Gastroesophageal sphincter (tissue), 4 donors: ENCODE measurements at places on chromosomes 1 and 21. TPM values are rescaled to one million over a fixed set of nuclear protein-coding genes. Genes with fewer than 3 reads are reported as not detected.

The GBP4 gene
- 5.6 TPM for total RNA-seq

The FAM3B gene
- not detected for total RNA-seq

The NBPF15 gene
- 16.1 TPM for total RNA-seq

The CLCA4 gene
- total RNA-seq, result 20.3 TPM

The FAM78B gene
- 2.1 TPM for total RNA-seq

The LRRC7 gene
- 0.07 TPM for total RNA-seq

The TNFAIP8L2 gene
- total RNA-seq, result 4.7 TPM

The TNFRSF4 gene
- total RNA-seq, result 0.93 TPM

The ANXA9 gene
- not detected for total RNA-seq

The KRTAP19-1 gene
- not detected for total RNA-seq

The MACF1 gene
- 752 TPM for total RNA-seq

The SPRR4 gene
- not detected for total RNA-seq

The GPR25 gene
- total RNA-seq, result not detected

The FMOD gene
- 42.6 TPM for total RNA-seq

The DNAH14 gene
- 9.5 TPM for total RNA-seq

The SELE gene
- 0.45 TPM for total RNA-seq

The BRINP2 gene
- 1.2 TPM for total RNA-seq

The LHX8 gene
- total RNA-seq, result not detected

The MMEL1 gene
- not detected for total RNA-seq

The SEMA4A gene
- 7.5 TPM for total RNA-seq

The CXADR gene
- total RNA-seq, result 1.2 TPM

The CPLANE2 gene
- 13.0 TPM for total RNA-seq

The CHIT1 gene
- total RNA-seq, result not detected

The AQP10 gene
- total RNA-seq, result not detected

The CD5L gene
- not detected for total RNA-seq

The TACSTD2 gene
- total RNA-seq, result 3.4 TPM

The ATAD3C gene
- total RNA-seq, result not detected

The APCS gene
- not detected for total RNA-seq

The OPTC gene
- total RNA-seq, result not detected

The SH2D1B gene
- 0.10 TPM for total RNA-seq

The NCMAP gene
- 0.16 TPM for total RNA-seq

The F3 gene
- total RNA-seq, result 110 TPM

The TTC34 gene
- 0.62 TPM for total RNA-seq

The KLHDC7A gene
- not detected for total RNA-seq

The TRIM58 gene
- 0.89 TPM for total RNA-seq

The ITGB2 gene
- 18.6 TPM for total RNA-seq

The GART gene
- 41.8 TPM for total RNA-seq
